Progenitor cell of endocrine pancreas (in vitro differentiated cells): ENCODE measurements at places on chromosomes 1 and 21. TPM values are rescaled to one million over a fixed set of nuclear protein-coding genes. Genes with fewer than 3 reads are reported as not detected.

Gene PM20D1
- total RNA-seq = not detected in 2 replicates

Gene TMEM82
- total RNA-seq = 0.44 and 1.4 TPM in 2 replicates

Gene SPRR1B
- total RNA-seq = not detected in 2 replicates

Gene SPATA46
- total RNA-seq = not detected in 2 replicates

Gene CLIC6
- total RNA-seq = 14.1 and 16.3 TPM in 2 replicates

Gene SPRR4
- not detected in 2 replicates for total RNA-seq

Gene SMIM1
- total RNA-seq = 10.8 and 12.0 TPM in 2 replicates

Gene ANKRD35
- 0.31 TPM in 2 replicates for total RNA-seq

Gene OR6N1
- not detected in 2 replicates for total RNA-seq

Gene ATAD3B
- 36.7 and 42.0 TPM in 2 replicates for total RNA-seq

Gene SPRR3
- not detected in 2 replicates for total RNA-seq

Gene OBSCN
- total RNA-seq = 57.3 and 57.5 TPM in 2 replicates

Gene CELA3B
- 0.58 TPM in 1 of 2 replicates, not detected in the other for total RNA-seq

Gene KRTAP21-2
- not detected in 2 replicates for total RNA-seq

Gene SH3BGRL3
- total RNA-seq = 63.8 and 66.6 TPM in 2 replicates

Gene RAB29
- total RNA-seq = 7.5 and 8.5 TPM in 2 replicates

Gene VASH2
- total RNA-seq = 15.8 and 17.8 TPM in 2 replicates

Gene PGLYRP3
- not detected in 2 replicates for total RNA-seq

Gene SETSIP
- not detected in 2 replicates for total RNA-seq

Gene PLA2G2A
- total RNA-seq = 2.0 and 2.4 TPM in 2 replicates

Gene UBASH3A
- total RNA-seq = not detected in 2 replicates

Gene TEX38
- 0.31 and 0.38 TPM in 2 replicates for total RNA-seq

Gene TCEA3
- 12.9 and 13.6 TPM in 2 replicates for total RNA-seq

Gene TAS1R1
- total RNA-seq = not detected in 2 replicates

Gene WNT3A
- total RNA-seq = not detected in 2 replicates

Gene TINAGL1
- 2.6 and 4.4 TPM in 2 replicates for total RNA-seq

Gene MAP10
- 3.2 and 3.6 TPM in 2 replicates for total RNA-seq

Gene CTNNBIP1
- 74.9 and 79.9 TPM in 2 replicates for total RNA-seq

Gene LRRC53
- total RNA-seq = 0.07 TPM in 1 of 2 replicates, not detected in the other

Gene WDR64
- total RNA-seq = 0.07 TPM in 1 of 2 replicates, not detected in the other

Gene CLDN19
- total RNA-seq = 7.8 and 8.2 TPM in 2 replicates

Gene DR1
- total RNA-seq = 35.9 and 36.8 TPM in 2 replicates

Gene ADCY10
- 0.55 and 0.60 TPM in 2 replicates for total RNA-seq

Gene RBBP5
- 19.6 and 20.9 TPM in 2 replicates for total RNA-seq

Gene ANKRD65
- 15.1 and 18.1 TPM in 2 replicates for total RNA-seq

Gene RGS8
- total RNA-seq = 0.05 TPM in 1 of 2 replicates, not detected in the other

Gene FMO2
- total RNA-seq = not detected in 2 replicates

Gene SMIM11
- total RNA-seq = 5.9 and 22.7 TPM in 2 replicates

Gene CTPS1
- 37.6 and 38.5 TPM in 2 replicates for total RNA-seq

Gene TNFRSF8
- total RNA-seq = not detected in 2 replicates

Gene ASCL5
- 0.26 and 0.36 TPM in 2 replicates for total RNA-seq

Gene PPM1J
- total RNA-seq = 0.43 and 0.71 TPM in 2 replicates

Gene IFFO2
- total RNA-seq = 21.0 and 24.4 TPM in 2 replicates

Gene MROH9
- total RNA-seq = not detected in 2 replicates

Gene RAB42
- total RNA-seq = 0.65 and 2.1 TPM in 2 replicates

Gene STYXL2
- 0.09 TPM in 1 of 2 replicates, not detected in the other for total RNA-seq

Gene ECM1
- 1.9 and 2.1 TPM in 2 replicates for total RNA-seq
